ENCODE measurements at places on chromosomes 1 and 21. TPM values are rescaled to one million over a fixed set of nuclear protein-coding genes. Genes with fewer than 3 reads are reported as not detected.

ZFP69B gene
- 18.2 TPM for polyA plus RNA-seq

SPRR2G gene
- polyA plus RNA-seq = not detected

CDA gene
- polyA plus RNA-seq = not detected

HSD3B2 gene
- not detected for polyA plus RNA-seq

RXFP4 gene
- polyA plus RNA-seq = not detected

OR10J1 gene
- not detected for polyA plus RNA-seq

CLDN17 gene
- polyA plus RNA-seq = not detected

THEM5 gene
- not detected for polyA plus RNA-seq

MTX1 gene
- 48.0 TPM for polyA plus RNA-seq

LYPD8 gene
- not detected for polyA plus RNA-seq

FNDC10 gene
- polyA plus RNA-seq = 4.5 TPM

KRTAP19-3 gene
- polyA plus RNA-seq = not detected

AMY1A gene
- not detected for polyA plus RNA-seq

LAX1 gene
- polyA plus RNA-seq = not detected

CYP4X1 gene
- polyA plus RNA-seq = 22.8 TPM

OR2T2 gene
- polyA plus RNA-seq = not detected

MPL gene
- polyA plus RNA-seq = not detected

LRRC47 gene
- polyA plus RNA-seq = 63.5 TPM

LCE1D gene
- not detected for polyA plus RNA-seq

MCOLN2 gene
- polyA plus RNA-seq = not detected

IER5 gene
- polyA plus RNA-seq = 8.4 TPM

NR0B2 gene
- polyA plus RNA-seq = not detected

PTPRC gene
- not detected for polyA plus RNA-seq

GPR37L1 gene
- not detected for polyA plus RNA-seq

All from neural cell (in vitro differentiated cells).